NCI-H1436 treated with DMSO at 0.1 percent for 48 hours (cell line): ENCODE measurements at places on chromosomes 11 and 22.

- no peak for DNase-seq
Measured at GRCh38 chr11:125950178-125950490, 4.3 kb downstream of the VSIG10L2 start.

DNA sequence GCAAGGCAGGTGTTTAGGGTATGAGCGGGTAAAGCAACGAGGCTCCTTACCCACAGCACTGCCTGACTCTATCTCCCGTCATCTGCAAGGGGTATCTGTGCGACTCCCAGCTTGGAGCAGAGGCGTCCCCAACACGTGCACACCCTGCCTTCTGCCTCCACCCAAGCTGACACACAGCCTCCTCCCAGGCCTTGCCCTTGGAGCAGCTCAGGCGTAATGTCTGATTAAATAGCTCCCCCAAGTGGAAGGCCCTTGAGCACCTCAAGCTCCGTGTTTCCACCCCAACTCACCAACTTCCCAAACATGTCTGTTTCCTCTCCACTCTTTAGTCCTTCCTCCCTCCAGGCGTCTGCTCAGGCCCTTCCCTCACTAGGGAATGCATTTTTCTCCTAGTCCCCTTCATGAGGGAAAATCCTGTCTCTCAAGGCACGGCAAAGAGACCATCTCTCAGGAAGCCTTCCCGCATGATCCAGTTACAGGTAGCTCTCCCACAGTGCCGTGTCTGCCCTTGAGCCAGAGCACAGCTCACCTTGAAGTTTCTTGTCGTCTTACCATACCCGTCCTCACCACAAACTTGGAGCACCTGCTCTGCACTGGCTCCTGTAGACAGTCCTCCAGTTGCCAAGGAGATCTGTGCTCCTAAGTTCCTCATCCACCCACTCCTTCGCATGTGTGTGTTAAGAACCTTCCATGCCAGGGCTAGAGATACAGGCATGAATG is 15.8 kb downstream of the CYB5R2 start:
- DNase-seq, result no peak

DNA sequence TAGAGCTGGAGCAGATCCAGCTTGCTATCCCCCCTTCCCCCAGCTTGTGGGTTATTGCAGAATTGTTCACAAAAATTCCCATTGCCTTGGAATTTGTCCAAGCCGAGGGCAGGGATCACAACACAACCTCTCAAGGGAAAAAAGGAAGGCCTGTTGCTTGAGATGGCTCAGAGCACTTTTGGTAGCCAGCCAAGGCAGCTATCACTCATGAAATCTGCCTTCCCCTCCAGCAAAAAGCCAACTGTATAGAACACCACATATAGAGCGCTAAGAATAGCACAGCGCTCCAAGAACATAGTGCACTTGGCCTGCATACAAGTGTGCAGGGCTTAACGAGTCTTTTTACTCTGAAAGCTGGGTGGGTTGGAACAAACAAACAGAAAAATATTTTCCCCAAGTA is 46.2 kb downstream of the FAM83F start:
- no peak for DNase-seq

GRCh38 chr22:44731357-44731970 is 20.9 kb upstream of the ARHGAP8 start:
- no peak for DNase-seq

- no peak for DNase-seq
Measured at GRCh38 chr11:90803366-90803765, 580.5 kb upstream of the CHORDC1 start.

DNA sequence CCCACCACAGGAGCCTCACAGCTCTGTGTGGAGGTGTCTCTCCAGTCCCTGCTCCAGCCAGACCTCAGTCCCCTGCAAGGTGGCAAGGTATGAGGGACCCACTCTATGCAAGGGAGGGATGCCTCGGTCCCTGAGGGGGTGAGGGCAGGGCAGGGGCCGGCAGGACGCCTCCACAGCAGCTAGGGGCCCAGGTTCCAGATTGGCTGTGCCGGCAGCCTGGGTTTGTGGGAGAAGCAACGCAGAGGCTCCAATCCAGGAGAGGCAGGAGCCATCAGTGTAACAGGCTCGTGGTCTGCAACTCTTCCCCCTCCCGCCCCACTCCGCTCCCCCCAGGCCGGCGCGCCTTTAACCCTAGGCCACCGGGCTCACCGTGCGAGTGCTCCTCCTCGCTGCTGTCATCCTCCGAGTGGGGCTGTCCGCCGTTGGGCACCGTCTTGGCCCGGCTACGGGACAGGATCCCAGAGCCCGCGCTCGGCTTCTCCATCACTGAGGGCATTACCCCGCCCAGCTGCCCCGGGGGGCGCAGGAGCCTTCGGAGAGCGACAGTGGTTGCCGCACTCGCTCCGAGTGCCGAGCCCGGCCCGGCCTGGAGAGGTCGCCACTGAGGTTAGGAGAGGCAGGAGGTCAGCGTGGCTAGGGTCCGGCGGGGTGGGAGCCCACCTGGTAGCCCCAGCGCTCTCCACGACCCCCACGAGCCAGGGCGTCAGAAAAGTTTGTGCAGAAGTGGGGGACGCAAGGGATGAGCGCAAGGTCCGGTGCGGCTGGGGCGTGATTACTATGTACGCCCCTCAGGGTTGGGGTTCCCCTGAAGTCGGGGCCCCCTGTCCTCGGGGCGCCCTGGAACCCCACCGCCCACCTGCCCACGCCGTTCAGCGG is 765 bp downstream of the RCOR2 start:
- DNase-seq, result no peak

- DNase-seq, result no peak
Measured at GRCh38 chr11:10477690-10478046, 22.6 kb downstream of the AMPD3 start.

DNA sequence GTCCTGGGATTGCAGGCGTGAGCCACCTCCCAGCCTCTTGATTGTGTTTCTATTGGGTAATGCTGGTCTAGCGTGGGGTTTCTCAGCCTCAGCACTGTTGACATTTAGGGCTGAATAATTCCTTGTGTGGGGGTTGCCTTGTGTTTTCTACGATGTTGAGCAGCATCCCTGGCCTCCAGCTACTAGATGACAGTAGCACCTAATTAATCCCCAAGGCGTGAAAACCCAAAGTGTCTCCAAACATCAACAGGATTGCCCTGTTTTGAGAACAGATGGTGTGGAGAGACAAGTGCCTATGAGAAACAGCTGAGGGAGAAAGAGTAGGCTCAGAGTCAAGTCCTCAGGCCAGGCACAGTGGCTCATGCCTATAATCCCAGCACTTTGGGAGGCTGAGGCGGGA is 67.2 kb downstream of the SGSM1 start:
- no peak for DNase-seq

- DNase-seq, result no peak
Measured at GRCh38 chr22:17705546-17705945, 67.0 kb downstream of the BCL2L13 start.

- no peak for DNase-seq
Measured at GRCh38 chr11:118872403-118872821, 11.3 kb upstream of the CXCR5 start.

DNA sequence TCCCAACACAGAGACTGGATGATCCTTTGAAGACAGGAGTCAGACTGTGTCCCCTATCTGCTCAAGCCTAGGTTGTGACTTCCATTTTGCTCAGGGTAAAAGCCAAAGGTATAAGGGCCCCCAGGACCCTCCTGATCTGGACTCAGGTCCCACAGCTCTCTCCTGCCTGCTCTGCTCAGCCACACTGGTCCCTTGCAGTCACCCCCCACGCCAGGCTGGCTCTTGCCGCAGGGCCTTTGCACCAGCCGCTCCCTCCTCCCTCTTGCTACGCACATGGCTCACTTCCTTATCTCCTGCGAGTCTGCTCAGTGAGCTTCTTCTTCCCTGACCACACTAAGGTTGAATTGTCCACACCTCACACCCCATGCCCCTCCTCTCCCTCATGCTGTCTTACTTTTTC is 28.4 kb upstream of the CACNG2 start:
- DNase-seq, result no peak

DNA sequence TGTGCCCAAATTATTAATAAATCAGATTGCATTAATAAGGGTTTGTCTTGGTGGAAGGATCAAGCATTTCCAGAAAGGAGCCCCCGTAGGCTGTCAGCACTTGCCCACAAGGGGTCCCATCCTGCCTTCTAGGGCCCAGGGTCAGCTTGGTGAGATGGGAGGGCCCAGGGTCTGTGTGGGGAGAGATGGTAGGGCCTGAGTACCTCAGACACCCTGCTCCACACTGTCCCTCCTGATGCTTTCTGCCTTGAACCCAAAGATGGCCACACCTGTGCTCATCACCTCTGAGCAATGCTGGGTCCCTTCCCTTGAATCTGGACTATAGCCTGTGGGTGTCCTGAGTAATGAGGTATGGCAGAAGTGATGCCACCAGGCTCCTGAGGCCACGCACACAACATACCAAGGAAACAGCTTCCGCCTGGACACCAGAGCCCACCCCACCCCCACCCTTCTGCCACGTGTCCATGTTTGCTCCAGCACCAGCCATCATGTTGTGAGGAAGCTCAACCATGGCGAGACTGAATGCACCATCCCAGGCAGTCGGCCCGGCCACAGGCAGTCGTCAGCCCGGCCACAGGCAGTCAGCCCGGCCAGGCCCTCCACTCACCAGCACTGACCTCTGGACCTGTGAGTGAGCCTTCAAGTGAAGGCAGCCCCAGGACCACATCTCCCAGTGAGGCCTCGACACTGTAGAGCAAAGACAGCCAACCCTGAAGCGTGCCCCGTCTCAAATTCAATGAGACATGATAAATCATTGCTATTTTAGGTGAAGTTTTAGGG is 6.8 kb downstream of the BET1L start:
- no peak for DNase-seq

GRCh38 chr22:20014526-20015186 is 2.0 kb downstream of the ARVCF start:
- DNase-seq, result no peak

DNA sequence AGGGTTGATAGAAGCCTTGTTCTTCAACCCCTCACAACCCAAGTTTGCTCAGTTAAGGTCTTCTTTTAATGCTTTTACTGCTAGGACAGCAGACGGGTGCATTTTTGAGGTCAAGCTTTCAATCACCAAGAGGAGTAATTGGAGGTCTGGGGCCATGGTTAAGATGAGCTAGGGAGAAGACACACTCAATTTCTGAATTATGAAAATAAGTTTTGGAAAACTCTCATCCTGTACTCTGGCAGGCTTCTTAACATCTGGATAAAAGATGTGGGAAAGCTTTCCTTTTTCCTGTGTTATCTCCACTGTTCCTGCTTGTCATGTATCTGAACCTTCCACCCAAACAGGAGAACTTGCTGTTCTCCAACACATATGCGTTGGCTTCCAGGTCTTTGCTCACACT is 9.7 kb downstream of the ABTB2 start:
- no peak for DNase-seq

DNA sequence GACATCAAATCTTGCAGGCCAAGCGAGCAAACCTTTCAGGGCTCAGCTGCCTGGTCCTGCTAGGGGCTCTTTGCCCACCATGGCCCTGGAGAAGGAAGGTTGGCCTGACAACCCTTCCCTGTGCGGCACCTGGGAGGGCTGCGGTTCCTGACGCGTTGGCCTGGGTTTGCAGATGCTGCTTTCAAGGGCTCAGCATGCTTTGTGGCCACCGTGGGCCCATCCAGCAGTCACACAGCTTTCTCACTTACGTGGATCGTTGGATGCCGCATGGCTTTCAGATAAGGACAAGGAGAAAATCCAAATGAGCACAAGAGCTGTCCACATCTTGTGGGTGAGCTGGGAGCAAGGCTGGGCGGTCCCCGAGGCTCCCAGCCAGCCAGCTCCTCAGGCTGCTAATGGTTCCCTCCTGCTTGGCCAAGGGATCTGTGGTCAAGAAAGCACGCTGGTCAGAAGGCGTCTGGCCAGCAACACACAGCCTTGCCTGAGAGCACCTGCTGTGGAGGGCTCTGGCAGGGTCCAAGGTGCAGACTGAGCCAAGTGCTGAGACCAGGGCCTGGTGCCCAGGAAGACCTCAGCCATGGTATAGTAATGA is 8.2 kb downstream of the C11orf24 start:
- no peak for DNase-seq

- DNase-seq, result no peak
Measured at GRCh38 chr11:19868281-19868821, 155.7 kb downstream of the NAV2 start.

GRCh38 chr22:28297504-28297903 is 378.4 kb upstream of the PITPNB start:
- DNase-seq, result no peak

DNA sequence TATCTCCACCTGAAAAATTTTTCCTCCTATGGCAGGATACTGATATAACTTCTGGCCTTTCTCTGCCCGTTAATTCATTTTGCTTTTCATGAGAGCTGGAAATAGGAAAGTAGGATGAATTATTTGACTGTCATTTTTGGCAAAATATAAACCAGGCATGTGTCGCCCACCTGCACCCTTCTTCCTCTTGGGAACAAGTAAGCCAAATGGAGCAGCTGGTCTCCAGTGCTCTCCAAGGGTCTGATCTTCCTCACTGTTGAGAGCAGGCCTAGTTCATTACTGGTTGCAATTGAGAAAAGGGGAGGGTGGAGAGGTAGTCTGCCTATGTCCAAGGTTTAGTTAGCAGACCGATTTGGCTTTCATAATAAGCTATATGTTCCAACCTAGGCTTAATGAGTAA is 582.2 kb downstream of the DLG2 start:
- no peak for DNase-seq

DNA sequence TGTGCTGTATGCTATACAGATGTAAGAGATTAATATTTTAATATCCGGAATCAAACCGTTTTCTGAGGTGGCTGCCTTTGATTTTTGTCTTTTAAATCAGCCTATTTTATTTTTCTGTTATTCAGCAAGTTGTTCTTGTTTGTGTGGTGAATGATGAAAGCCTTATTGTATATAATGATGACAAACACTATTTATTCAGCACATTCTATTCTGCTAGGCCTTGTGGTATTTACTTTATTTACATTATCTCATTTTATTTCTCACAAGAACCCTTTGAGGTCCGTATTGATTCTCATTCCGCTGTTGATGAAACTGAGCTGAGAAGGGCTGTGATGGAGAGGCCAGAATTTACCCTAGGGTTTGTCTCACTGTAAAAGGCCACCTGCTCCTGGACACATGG is 40.5 kb downstream of the KREMEN1 start:
- DNase-seq, result no peak

DNA sequence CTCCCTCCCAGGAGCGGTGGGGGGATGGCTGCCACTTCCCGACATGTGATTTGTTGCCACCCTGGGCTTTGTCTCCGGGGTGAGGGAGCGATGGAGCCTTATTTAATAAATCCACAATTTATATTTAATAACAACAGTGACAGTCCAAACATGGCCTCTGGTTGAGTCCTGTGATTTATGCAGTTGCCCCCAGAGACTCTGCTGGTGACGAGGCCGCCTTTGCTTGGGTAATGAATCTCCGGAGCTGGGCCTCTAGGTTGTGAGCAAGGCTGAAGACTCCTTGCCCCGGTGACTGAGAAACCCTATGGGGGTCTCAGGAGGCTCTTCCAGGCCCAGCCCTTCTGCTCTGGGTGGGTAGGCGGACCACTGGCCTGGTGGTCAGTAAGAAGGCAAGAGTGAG is 16.7 kb downstream of the MPPED1 start:
- no peak for DNase-seq
